ENCODE measurements at places on chromosomes 1 and 21.
A peak's percentile ranks its signal among the peaks of the same experiment; 100 is the strongest.

DNA sequence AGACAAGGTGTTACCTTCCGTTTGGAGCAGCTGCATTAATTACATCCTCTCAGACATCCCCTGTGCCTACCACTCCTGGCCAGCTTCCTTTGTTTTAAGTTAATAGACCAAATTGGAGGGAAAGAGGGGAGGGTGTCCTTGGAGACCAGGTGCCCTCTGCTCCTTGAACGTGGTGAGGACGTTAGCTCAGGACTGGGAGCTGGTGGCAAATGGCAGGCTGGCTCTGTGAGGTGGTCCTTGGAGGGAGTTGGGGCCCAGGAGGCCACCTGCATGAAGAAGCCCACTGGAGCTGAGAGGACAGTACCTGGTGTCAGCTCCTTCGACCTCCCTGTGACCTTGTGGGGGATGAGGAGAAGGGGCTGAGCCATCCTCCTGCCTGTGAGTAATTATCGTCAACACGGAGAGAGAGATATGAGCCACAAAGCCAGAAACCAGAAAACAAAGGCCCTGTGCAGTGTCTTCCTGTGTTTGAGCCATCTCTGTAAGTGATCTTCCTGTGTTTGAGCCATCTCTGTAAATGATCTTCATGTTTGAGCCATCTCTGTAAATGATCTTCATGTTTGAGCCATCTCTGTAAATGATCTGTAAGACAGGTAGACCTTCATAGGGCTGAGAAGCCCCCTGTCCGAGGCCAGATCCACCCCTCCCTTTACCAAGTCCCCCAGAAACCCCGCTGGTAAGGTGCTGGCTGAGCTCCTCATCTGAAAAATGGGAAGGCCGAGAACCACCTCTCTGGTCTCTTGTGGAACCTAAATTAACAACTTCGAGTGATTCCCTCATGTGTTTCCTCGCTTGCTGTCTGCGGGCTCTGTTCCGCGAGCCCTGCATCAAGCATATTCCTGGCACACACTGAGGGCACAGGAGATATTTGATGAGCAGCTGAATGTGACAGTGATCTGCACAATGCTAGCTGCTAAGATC lies 126.0 kb downstream of the CAMTA1 start:
- no peak for DNase-seq

DNA sequence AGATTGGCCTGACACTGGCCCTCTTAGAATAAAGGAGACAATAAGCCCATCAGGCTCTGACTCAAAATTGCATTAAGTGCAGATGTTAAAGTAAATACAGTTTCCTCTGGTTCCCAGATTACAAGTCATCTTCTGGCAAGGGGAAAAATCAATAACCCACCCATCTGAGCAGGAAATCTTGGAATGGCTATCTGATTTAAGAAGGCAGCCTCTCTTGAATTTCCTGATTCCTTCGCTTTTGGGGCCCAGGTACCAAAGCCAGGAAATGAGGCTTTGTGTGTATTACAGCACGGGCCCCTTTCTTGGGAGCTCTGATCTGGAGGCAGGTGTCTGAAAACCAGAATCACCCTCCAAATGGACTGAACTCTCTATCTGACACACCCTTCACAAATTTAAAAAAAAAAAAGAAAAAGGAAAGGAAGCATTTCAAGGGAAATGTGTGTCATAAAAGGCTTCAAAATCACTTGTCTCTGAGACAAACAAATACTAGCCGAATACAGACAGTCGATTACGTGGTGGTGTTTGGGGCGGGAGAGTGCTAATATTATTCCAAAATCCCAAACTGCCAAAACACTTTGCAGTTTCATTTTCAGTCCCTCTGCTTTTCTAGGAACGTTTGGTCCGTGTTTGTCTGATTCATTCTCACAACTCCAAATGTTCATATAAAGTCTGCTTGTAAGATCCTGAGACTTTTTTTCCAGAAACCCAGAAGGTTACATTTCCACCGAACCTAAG lies 240.9 kb upstream of the CAMK1G start:
- DNase-seq = no peak

DNA sequence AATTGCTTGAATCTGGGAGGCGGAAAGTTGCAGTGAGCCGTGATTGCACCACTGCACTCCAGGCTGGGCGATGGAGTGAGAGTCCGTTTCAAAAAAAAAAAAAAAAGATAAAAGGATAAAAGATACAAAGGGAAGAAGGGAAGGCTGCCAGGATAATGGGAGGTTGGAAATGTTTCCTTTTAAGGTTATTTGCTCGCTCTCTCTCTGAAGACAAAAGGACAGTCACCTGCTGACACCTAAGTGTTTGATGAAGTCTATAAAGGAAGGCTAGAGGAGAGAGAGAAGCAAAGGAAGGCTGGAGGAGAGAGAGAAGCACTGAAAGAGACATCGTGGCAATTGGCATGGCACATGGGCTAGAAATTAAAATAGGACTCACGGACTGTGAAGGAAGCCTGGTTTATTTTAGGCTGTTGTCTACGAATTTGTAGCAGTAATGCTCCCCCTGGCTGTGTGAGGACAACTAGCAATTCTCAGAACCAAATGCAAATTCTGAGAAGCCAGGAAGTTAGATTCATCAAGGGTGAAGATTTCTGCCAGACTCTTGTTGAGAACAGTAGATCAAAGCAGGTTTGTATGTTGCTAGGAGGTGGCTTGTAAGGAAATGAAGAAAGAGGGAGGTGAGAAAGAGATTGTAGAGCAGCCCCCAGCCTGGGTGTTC lies 154.2 kb downstream of the ZP4 start:
- no peak for DNase-seq

- peak; percentile 97 for DNase-seq
Measured at GRCh38 chr1:36321119-36321951, 2.1 kb downstream of the EVA1B start.

DNA sequence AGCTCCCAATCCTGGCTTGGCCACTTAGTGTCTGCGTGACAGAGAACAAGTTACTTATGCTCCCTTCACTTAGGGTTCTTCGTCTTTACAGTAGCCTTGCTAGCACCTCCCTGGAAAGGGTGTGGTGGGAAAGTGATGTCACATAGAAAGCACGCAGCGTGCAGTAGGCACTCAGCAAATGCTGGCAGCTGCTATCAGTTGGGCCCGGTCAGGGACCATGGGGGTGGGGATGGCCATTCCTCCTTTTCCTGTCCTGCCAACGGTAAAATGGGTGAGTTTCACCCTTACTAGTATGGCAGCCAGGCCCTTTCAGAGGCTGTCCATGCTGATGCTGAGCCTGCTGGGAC lies 6.2 kb upstream of the KCNA10 start:
- DNase-seq = peak; percentile 11

- no peak for DNase-seq
Measured at GRCh38 chr1:95035536-95035935, 37.2 kb downstream of the ALG14 start.

GRCh38 chr1:219659684-219660083 lies 46.8 kb upstream of the ZC3H11B start:
- DNase-seq = peak; percentile 64

- DNase-seq = no peak
Measured at GRCh38 chr1:115337276-115337632, 795 bp downstream of the NGF start.

- no peak for DNase-seq
Measured at GRCh38 chr1:88740784-88741183, 56.7 kb downstream of the PKN2 start.

DNA sequence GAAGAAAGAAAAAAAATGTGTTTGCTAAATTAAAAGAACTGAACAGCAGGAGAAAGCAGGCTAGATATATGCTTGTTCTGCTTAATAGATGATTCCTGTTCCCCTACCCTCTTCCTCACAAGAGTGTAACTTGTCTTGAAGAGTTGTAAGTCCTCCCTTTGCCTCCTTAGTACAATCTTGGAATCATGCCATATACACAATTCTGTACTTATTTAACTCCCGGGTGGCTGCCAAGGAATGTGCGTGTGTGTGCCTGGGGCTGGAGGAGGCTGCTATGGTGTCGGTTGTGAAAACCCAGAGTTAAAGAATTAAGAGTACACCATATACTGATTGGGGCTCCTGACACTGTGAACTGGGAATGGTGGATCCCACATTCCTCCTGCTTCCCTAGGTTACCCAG lies 194.2 kb downstream of the SIPA1L2 start:
- DNase-seq = peak; percentile 58

- no peak for DNase-seq
Measured at GRCh38 chr1:47732489-47732888, 264.7 kb downstream of the TRABD2B start.

GRCh38 chr1:69527273-69527672 lies 40.4 kb upstream of the LRRC7 start:
- DNase-seq = no peak

GRCh38 chr1:157249326-157249725 lies 111.1 kb upstream of the ETV3 start:
- no peak for DNase-seq

DNA sequence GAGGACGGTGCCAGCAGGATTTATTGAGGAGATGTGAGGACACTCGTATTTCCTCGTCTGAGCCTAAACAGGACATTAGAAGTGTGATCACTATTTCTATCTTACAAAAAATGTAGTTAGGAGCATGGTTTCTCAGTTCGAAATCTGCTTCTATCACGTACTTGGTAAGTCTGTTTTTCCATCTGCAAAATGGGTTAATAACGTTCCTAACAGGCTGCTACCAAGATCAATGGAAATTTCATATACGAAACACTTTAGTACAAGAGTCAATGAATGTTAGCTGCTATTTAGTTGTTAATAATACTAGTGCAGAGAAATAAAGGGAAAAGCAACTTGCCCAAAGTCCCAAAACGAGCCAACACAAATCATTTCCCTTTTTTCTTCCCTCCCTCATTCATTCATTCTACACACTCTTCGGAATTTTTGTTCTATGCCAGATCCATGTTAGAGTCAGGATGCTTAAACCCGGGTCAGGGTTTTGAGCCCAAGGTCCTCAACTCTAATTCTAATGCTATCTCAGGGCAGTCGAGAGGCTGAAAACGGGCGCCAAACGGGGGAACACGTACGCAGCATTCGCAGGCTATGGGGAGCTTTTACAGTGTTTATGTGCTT lies 608 bp downstream of the SNRNP40 start:
- peak; percentile 4 for DNase-seq

DNA sequence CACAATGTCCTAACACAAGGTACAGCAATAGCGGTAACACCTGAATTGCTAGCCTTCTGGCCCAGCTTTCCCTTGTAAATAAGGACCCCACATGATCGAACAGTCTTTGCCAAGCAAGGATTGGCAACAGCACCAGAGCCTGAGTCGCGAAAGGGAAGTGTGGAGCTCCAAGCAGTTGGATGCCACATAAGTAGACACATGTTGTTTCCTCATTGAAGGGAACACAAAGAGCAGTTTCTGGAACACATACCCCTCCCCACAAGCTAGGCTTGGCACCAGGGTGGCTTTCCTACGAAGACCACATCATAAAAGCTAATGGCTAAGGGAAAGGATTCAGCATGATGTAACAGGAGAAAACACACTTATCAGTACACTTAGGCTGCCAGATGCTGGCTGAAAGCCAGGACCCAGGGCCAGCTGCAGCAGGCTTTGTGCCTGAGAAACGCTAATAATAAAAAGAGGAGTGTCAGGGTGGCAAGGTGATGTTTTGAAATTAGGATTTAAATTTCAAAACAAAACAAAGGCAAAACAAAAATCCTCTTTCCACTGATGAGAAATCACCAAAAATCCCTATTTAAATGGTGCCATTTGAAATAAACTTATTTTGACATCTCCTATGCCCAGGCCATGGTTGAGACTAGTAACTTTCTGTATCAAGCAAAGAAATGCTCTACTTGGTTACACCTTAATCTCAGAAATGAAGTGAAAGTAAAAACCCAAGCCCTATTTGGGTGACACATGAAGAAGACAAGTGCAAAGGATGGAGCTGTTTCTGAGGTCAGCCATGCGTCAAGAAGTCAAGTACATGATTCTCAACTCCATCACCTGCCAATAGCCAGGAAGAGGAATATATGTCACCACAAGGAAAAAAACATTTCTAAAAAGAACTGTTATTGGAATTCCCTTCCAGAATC lies 11.9 kb upstream of the CPLANE2 start:
- peak; percentile 92 for DNase-seq

- DNase-seq = no peak
Measured at GRCh38 chr1:33302325-33302724, 18.6 kb downstream of the A3GALT2 start.

- no peak for DNase-seq
Measured at GRCh38 chr21:18545908-18546307, 142.3 kb upstream of the TMPRSS15 start.

DNA sequence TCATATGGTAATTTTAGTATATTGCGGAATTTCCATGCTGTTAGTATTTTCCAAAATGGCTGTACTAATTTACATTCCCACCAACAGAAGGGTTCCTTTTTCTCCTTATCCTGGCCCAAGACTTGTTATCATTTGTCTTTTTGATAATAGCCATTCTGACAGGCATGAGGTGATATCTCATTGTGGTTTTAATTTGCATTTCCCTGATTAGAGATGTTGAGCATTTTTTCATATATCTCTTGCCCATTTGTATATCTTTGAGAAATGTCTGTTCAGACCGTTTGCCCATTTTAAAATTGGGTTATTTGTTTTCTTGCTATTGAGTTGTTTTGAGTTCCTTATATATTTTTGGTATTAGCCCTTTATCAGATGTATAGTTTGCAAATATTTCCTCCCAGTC lies 14.0 kb downstream of the CAPZA1 start:
- no peak for DNase-seq

DNA sequence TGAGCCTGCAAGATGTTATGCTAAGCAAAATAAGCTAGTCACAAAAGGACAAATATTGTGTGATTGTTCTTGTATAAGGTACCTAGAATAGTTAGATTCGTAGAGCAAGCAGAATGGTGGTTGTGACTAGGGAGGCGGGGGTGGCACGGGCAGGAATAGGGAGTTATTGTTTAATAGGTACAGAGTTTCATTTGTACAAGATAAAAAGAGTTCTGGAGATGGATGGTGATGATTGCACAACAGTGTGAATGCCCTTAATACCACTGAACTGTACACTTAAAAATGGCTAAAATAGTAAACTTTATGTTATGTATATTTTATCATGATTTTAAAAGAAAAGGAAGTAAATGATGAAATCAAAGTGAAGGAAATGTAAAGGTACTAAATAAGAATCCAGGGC lies 20.6 kb downstream of the LRRC42 start:
- DNase-seq = no peak

- DNase-seq = no peak
Measured at GRCh38 chr1:202285908-202286307, 55.8 kb downstream of the UBE2T start.

- DNase-seq = no peak
Measured at GRCh38 chr1:64955097-64956009, 11.0 kb downstream of the JAK1 start.

- DNase-seq = peak; percentile 80
Measured at GRCh38 chr21:42309753-42310213, 5.4 kb downstream of the TFF3 start.

- DNase-seq = no peak
Measured at GRCh38 chr1:54459140-54459539, 52.9 kb upstream of the SSBP3 start.

DNA sequence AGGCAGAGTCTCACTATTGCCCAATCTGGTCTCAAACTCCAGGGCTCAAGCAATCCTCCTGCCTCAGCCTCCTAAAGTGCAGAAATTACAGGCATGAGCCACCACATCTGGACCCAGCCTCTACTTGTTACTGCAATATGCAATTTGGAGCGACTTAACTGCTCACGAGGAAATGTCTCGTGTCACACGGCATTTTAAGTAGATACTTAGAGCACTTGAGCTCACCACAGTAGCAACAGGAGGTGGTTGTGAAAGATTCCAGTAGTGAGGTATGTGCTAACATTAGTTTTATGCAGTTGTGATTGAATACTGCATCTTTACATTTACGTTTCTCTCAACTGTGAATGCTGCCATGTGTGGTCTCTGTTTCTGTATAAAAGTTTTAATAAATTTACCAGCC lies 5.8 kb upstream of the NDUFV3 start:
- no peak for DNase-seq
